ENCODE measurements at places on chromosomes 2 and 18. TPM values are rescaled to one million over a fixed set of nuclear protein-coding genes. Genes with fewer than 3 reads are reported as not detected.

DNA sequence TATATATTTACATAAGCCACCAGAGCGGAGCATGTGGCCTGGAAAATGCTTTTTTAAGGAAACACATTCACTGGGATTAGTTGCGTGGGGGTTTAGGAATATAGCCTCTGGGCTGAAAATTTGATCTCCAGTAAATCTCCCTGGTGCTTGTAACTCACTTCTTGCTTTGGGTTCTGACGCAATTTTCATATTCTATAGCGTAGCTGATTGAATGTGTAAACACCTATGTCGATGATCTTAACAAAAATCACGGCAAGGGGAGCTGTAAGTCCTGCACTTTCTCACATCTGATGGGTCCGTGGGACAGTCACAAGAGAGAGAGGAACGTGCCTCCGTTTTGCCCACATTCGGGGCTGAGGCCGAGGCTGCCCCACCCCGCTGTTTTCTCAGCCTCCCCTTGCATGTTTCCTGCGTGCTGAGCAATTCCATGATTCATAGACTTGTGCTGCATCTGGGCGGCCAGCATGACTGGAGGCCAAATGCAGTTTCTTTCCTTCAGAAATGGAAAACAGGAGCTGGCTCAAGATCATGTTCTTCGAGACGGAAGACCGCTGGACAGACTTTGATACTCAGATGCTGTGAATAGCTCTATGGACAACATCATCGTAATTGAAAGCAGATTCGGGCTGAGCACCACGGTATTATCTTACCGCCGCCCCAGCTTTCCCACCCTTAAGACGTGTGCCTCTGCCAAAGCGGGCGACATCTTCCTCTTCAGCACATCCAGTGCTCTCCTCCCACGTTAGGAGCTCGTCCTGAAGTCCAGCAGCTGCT is 109.2 kb downstream of the TMEM18 start:
- no peak for DNase-seq

The FLACC1 gene
- total RNA-seq = 5.0 TPM

GRCh38 chr2:43408407-43409160 is 182.2 kb upstream of the ZFP36L2 start:
- peak; percentile 68 for DNase-seq

DNA sequence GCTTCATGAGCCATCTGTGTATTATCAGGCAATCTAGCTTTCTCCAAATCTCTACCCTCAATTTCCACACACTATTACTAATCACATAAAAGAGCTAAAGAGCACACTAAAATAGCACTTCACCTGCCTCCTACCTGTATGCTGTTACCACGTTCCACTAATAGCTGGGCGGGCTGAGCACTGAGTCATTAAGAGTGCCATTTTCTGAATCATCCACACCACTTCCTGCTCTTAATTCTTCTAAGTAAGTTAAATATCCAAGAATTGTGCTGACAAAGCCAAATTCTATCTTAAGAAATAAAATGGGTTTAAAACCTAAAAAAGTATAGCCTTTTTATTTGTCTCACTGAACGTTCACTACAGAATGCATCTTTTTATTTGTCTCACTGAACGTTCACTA is 35.7 kb downstream of the NOL10 start:
- DNase-seq = no peak

DNA sequence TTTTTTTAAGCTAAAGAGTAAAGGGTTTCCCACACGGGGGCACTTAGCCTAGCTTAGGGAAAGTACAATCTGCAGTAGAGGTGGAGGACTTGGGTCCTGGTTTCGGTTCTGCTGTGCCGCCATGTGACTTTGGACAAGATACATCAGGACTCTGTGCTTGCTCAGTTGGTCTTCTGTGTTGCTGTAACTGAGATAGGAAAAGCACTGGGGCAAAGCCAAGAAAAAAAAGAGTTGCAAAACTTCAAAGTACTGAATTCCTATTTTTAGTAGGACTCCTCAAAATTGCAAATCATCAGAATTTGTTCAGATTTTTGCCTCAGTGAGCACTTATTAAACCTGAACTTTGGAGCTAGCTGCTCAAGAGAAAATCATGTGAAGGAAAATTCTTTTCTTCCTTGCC is 96.3 kb upstream of the STON1 start:
- DNase-seq = no peak

DNA sequence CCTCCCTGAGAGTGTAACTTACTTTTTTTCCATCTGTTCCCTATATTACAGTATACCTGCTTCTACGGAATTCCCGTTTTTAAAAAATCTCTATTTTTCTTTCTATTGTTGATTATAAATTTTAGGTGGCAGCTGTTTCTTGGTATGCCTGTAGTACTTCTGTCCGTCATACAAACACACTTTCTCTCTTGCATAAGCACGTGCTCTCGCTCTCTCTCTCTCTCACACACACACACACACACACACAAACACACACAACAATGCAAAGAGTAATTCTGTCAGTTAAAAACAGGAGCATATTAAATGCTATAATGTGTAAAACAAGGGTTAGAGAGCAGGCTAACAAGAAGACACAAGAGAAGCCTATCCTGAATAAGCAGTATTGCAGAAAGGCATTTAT is 140.5 kb downstream of the THADA start:
- DNase-seq = no peak

DNA sequence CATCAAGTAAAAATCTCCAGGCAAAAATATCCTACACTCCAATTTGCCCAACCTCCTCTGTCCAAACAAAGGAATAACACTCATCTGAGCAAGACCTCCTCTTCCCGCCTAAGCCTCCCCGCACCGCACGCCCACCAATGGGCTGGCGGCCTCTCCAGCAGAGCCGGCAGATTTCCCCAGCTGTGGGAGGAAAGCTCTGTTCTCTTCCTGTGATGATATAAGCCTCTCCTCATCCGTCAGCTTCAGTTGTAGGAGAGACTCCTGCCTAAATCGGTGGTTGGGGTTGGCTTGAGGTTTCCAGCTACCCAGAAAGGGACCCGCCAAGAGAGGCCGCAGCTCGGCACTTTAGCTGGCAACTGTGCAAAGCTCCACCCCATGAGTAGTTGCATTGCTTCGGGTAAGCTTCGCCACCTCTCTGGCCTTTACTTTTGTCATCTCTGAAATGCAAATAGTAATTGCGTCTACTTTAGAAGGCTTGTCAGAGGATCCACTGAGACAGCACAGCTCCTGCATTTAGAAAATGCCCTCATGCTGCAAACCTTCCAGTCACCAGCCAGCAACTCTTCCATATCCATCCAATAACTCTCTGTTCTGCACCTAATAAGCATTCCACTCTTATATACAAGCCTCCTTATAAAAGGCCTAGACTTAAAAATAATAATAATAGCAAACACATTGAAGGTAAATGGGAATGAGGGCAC is 146.4 kb downstream of the MYT1L start:
- DNase-seq = no peak

DNA sequence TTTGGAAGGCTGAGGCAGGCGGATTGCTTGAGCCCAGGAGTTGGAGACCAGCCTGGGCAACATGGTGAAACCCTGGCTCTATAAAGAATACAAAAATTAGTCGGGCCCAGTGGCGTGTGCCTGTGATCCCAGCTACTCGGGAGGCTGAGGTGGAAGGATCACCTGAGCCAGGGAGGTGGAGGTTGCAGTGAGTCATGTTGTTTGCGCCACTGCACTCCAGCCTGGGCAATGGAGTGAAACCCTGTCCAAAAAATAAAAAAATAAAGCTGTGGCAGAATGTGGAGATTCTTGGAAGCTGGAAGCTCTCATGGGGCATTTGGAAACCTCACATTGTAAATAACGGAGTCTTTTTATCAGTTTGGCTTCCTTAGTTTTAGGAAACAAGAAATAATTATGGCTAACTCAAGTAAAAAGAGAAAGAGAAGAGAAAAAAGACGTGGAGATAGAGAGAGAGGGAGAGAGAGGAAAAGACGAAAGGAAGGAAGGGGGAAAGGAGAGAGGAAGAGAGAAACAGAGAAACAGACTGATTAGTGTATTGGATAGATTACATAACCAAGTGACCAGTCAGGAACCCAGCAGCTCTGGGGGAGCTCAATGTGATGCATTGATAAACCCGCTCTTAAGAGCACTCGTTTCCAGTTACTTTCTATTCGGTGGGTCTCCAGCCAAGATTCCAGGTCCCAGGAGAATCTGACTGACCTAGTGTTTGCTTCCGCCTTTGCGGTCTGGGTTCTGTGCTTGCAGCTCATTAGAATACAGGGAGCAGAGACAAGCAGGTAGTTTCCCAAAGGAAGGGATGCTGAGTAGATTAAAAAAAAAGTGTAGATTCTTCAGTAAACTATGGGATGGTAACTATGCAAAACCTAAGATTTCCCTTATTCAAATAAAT is 1.1 kb upstream of the SPAST start:
- peak; percentile 53 for DNase-seq

DNA sequence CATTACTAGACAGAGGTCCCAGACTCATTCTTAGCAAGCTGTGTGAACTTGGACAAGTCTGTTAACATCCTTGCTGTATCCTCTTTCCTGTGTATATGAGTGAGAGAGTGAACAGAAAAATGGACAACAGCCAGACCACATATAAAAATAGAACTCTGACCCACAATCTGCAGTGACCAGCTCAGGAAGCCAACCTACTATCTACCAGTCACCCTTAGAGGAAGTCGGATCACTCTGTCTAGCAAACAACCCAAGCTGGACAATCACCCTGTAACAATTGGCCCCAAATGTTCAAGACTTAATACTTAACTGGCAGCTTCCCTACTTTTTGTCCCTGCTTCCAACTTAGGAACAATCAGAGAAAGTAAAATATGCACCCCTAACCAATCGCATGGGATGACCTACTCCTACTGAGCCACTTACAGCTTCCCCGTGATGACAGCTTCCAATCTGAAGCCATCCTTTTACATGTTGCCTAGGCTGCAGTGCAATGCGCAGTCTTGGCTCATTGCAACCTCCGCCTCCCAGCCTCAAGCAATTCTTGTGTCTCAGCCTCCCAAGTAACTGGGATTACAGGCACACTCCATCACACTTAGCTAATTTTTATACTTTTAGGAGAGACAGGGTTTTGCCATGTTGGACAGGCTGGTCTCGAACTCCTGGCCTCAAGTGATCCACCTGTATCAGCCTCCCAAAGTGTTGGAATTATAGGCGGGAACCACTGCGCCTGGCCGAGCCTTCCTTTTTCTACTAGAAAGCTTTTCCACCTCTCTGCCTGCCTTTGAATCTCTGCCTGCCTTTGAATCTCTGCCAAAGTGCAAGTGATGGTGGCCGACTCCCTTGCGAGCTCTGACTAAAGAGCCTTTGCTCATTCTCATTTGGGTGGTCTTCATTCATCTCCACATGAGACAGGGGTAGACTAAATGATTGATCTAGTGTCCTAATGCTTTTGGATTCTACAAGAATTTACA is 158.3 kb upstream of the NDUFV2 start:
- DNase-seq = no peak

- no peak for DNase-seq
These were observed 139.5 kb upstream of the RND3 start for GRCh38 chr2:150626934-150627411.

DNA sequence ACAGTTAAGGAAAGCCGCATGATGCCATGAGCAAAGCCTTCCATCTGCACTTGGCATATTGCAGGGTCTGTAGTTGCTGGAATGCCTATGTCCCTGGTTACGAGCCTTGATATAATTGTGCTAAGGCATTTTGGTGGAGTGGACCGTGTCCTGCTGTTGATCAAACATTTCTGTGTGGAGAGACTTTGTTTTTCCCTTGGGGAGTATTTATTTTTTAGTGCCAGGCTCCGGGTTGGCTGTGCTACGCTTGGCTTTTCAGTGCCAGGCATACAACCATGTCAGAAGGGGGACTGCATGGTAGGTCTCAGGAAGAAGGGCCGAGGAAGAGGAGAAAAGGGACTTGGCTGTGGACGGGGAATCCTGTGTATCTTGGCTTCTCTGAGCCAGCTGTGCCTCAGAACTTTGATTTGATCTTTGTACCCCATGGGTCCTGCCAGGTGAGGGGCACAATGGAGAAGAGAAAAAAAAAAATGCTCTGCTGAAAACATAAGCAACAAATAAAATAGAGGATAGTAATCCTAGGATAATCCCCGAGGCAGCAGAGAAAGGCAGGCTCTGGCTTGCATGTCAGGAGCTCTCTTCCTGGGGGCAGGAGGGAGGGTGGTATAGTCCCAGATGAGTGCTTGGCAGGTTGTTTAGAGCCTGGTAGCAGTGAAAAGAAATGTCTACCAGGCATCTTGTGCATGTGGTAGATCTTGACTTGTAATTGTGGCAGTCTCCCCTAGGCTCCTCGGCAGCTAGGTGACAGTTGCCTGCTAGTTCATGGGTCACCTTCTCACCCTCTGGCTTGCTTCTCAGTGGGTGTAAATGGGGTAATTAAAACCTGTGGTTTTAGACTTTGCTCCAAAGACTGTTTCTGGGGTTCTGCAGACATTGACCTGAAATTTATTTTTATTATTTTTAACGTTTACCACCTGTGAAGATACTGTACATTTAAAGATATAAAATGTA is 233.0 kb downstream of the NEDD4L start:
- DNase-seq = no peak

The ANKRD62 gene
- total RNA-seq = not detected

The KCNF1 gene
- total RNA-seq = not detected

GRCh38 chr2:98088261-98088660 is 1.3 kb downstream of the VWA3B start:
- DNase-seq = peak; percentile 74

The ITGB6 gene
- not detected for total RNA-seq

DNA sequence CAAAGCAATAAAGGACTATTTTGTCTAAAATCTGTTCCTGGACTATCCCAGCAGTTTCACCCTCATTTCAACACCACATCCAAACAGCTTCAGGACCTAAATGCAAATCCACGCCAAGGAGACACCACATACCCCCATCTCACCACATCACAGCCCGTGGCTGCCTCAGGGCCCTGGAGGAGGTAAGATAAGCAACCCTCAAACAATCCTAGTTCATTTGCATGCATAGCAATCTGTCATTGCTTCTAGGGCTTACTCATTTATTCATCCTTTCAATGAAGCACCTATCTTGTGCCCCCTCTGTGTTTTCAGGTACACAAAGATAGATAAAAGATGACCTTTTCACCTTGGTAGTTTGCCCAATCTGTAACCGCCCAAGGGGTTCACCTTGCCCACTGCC is 86.5 kb downstream of the VSNL1 start:
- no peak for DNase-seq

GRCh38 chr2:10415640-10416039 is 32.5 kb downstream of the ODC1 start:
- DNase-seq = no peak

- DNase-seq = no peak
These were observed 239.5 kb upstream of the COL3A1 start for GRCh38 chr2:188734691-188735090.

- DNase-seq = no peak
These were observed 17.7 kb upstream of the ACTR3 start for GRCh38 chr2:113872201-113872600.

All from B cell (primary cell).